HT-29 (cell line): ENCODE measurements at places on chromosomes 6 and 20. TPM values are rescaled to one million over a fixed set of nuclear protein-coding genes. Genes with fewer than 3 reads are reported as not detected.

GRCh38 chr6:123117145-123117908 is 121.3 kb downstream of the CLVS2 start:
- DNase-seq, result no peak

GRCh38 chr20:25216199-25216945 is 20.9 kb downstream of the ENTPD6 start:
- no peak for DNase-seq

GRCh38 chr6:53065266-53066076 is at the start of gene FBXO9:
Gene FBXO9 (plus strand): TSS chr6:53065404. CDS start chr6:53065790, 386 bp downstream.
- DNase-seq, result no peak

DNA sequence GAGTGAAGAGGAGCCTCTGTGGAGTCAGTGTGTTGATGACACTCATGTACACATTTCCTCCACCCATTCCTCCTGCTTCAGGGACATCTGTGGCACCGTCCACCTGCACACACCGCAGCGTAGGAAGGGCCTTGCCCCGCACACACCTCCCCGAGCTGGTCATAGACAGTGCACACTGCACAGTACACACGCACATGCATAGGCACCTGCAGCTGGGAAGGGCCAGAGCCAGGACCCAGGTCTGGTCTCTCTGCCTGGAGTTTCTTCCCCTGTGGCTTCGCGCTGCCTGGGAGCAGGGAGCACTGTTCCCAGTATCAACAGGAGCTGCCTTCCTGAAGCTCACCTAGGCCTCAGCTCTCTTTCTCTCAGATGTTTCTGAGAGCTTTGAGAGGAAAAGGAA is 340.5 kb downstream of the TAF4 start:
- no peak for DNase-seq

- no peak for DNase-seq
These were observed 290.3 kb downstream of the UBE3D start for GRCh38 chr6:82775361-82775760.

Gene RAET1L
- 1.2 and 1.5 TPM in 2 replicates for total RNA-seq
